ENCODE measurements at places on chromosomes 13 and 19.

DNA sequence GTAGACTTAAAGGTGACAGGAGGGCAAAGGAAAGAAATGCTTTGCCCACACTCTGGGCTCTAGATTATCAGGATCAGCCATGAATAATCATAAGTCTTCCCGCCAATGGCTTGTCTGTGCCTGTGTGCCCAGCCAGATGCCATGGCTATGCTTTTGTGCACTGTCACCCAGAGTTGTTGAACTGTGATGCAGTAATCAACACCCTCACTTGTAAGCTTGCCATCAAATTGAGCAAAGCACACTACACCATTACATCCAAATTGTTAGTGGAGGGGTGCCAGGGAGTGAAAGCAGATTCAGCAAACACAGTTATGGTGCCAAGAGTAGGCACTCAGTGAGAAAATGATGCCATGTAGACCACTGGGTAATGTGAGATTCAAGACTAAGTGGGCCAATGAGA is 845.3 kb upstream of the MIR17HG start:
- no peak for DNase-seq

DNA sequence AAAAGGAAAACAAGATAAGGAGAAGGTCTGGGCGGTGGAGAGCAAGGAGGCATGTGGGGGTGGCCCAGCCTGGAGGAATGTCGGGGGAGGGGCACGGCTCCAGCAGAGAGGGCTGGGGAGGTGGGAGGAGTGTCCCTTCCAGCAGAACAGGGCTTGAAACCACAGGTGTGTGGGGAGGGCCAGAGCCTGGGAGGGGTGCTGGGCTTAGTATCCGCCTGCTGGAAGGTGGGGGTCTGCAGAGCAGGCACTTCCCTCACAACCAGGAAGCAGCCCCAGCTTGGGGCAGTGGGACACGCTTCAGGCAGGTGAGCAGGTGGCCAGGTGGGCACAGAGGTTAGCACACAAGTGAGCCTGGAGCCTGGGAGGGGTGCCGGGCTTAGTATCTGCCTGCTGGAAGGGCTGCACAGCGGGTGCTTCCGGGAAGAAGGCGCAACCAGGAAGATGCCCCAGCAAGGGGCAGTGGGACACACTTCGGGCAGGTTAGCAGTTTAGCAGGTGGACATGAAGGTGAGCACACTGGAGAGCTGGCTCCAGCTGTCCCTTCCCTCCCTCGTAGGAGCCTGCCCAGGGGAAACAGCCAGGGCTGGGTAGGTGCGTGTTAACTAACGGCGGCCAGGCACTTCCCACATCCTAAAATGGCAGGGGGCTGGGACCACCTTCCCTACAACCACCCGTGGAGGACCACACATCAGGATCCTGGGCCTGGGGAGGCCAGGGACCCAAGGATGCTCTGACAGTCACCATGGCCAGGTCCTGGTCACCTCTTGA is 3.0 kb downstream of the GAS6 start:
- DNase-seq = no peak

GRCh38 chr19:45745606-45746005 is 12.4 kb downstream of the MEIOSIN start:
- no peak for DNase-seq

DNA sequence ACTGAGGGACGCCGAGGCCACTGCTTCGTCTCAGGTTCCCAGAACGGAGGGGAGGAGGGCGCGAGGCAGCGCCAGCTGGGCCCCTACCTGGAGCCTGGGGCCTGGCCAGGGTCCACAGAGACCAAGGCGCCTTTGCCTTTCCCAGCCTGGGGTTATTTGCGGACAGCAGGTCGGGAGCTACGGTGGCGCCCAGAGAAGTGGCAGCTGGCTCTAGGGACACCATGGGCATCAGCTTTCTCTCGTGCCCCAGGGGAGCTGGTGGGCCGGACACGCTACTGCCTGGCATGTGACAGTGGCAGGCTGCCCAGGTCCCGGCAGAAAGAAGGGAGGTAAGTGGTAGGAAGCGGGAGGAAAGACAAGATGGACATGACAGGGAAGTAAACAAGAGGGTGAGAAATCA is 19.0 kb downstream of the AKT2 start:
- no peak for DNase-seq

- DNase-seq = no peak
These were observed 18.6 kb upstream of the COG3 start for GRCh38 chr13:45446181-45446580.

GRCh38 chr19:33282036-33282671 is 20.2 kb downstream of the CEBPA start:
- DNase-seq = no peak

GRCh38 chr19:6402837-6403608 is 10.1 kb upstream of the GTF2F1 start:
- no peak for DNase-seq

GRCh38 chr13:95503662-95504061 is 48.9 kb upstream of the CLDN10 start:
- DNase-seq = no peak

- peak; percentile 63 for DNase-seq
These were observed 14.9 kb downstream of the MAP2K2 start for GRCh38 chr19:4108767-4109625.

DNA sequence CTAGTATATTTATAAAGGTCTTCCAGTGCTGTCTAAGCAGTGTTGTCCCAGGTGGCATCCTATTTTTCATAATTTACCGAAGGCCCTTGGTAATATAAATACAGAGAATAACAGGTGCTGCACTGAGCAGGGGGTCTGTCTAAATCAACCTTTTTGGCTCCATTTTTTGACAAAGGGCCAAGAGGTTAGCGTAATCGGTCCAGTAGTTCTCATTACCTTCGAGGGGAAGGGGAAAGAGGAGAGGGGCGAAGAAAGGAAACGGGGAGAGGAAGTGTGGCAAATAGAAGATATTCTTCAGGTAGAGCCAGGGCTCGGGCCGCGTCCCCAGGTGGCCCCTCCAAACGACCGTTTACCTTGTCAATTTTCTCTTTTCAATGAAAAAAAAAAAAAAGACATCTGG is 749 bp upstream of the PAN3 start:
- no peak for DNase-seq

- no peak for DNase-seq
These were observed 493 bp upstream of the PDE4A start for GRCh38 chr19:10419646-10420443.

DNA sequence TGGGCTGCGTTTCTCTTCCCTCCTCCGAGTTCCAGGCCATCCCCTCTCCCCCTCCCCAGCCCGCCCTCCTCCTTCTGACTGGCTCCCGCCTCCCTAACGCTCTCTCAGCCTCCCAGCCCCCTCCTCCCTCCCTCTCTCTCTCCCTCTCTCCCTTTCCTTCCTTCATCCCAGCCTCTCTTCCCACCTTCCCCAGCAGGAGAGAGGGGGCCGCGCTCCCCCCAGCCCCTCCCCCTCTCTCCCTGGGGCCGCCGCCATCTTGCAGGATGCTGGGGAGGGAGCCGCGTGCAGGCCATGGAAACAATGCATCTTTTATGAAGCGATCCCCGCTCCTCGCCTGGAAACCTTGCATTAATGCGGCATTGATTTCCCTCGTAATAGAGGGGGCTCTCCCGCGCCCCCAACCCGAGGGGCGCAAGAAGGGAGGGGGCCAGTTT is 42.6 kb upstream of the ADGRL1 start:
- DNase-seq = peak; percentile 7

DNA sequence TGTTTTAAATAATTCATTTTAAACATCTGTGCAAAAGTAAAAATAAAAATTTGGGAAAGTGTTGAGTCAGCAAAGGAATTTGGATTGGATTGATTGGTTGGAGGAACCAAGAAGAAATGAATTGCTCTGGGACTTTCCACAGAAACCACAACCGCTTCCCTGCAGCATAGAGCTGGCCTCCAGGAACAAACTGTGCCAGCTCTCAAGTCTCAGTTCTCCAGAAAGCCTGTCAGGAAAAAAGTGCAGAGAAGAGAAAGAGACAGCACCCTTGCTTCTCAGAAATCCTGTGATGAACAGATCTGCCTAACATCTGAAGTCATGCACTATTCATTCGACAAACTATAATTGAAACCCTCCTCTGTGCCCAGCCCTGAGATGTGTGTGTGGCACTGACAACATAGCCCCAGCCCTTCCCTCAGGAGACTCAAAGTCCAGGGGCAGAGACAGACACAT is 14.8 kb downstream of the LYPD3 start:
- DNase-seq = no peak

DNA sequence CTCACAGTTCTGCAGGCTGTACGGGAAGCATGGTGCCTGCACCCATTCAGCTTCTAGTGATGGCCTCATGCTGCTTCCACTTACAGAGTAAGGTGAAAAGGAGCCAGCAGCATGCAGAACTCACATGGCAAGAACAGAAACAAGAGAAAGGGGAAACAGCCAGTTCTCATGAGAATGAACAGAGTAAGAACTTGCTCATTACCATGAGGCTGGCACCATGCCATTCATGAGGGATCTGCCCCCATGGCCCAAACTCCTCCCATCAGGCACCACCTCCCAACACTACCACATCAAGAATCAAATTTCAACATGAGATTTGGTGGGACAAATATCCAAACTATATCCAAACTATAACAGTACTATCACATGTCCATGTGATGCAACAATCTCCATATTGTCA is 72.1 kb downstream of the KATNAL1 start:
- no peak for DNase-seq

GRCh38 chr13:83499286-83499685 is 383.0 kb downstream of the SLITRK1 start:
- no peak for DNase-seq

DNA sequence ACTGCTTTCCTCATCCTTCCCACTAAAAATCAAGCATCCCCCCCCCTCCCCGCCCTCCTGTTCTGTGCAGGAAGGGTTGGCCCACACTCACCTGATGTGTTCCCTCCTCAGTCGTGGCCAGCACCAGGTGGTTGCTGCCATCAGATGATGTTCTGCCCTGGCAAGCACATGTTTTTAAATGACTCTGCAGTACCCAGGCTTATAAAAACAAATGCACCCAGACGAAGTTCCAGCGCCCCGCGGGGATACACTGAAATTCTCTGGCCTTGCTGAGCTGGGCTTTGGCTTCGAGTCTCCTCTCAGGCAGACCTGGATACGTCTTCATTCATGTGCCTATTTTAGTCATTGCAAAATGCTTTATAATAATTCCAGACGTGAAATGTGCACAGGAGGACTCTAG is 316.3 kb downstream of the DLEU7 start:
- no peak for DNase-seq

GRCh38 chr19:50155520-50156109 is 7.5 kb downstream of the IZUMO2 start:
- no peak for DNase-seq

DNA sequence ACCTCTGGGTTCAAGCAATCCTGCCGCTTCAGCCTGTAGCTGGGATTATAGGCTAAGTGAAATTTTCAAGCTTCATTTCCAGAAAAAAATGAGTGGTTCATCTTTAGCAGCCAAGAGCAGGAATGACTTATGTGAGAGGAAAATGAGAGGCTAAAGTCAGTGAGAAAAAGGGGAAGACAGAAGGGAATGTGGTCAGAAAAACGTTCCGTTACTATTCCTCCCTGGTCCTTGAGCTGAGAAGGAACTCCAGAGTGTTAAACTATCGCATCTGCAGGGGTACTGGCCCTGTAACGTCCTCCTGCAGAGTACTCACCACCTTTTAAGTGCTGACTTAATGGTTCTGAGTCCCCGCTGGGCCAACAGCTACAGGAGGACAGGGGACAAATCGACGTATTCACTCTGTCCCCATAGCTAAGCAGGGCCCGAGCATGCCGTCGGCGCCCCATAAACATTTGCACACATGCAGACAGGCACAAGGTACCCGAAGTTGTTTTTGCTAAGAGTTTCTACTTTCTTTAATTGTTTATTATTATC is 88.1 kb downstream of the FLT1 start:
- DNase-seq = no peak

DNA sequence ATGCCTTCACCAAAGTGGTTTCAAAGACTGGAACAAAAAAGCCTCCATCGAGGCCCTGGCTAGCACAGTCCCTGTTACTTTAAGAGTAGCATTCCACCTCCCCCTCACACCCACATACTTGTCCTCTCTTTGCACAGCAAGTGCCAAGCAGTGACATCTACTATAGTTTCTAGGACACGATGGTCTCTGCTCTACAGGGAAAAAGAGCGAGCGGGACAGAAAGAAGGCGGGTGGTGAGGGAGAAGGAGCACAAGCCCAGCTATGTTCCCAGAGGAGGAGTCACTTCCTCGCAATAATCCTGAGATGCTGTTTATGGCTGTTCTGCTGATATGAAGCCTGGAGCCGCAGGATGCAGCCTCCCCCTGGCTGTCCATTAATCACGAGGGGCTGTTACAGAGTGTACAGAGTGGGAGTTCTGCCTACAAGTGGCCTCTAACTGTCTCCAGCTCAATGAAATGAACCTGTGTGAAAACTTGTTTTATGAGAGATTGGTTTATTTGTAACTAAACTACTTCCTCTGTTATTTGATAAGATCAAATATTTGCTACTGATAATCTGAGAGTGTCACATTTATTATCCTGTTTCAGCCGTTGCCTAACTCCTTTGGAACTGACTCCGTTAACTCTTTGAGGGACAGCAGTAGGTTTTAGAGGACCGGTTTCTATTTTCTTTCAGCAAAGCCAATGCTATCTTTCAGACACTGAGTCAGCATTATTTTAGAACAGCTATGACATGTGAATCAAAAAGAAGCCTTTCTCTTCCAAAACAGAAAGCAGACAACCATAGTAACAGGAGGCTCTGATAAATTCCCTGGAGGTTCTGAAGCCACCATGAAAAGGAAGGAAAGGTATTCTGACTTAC is 208.0 kb downstream of the SPRY2 start:
- DNase-seq = no peak

- DNase-seq = no peak
These were observed 1.0 kb upstream of the ETHE1 start for GRCh38 chr19:43527860-43528622.

- no peak for DNase-seq
These were observed 78.8 kb upstream of the SLC15A1 start for GRCh38 chr13:98831236-98831635.

- DNase-seq = no peak
These were observed 1.3 kb upstream of the SOX21 start for GRCh38 chr13:94713561-94714182.

GRCh38 chr13:44867825-44868224 is 121.4 kb downstream of the NUFIP1 start:
- DNase-seq = no peak

GRCh38 chr13:114067381-114067885 is 65.0 kb downstream of the RASA3 start:
- DNase-seq = no peak

DNA sequence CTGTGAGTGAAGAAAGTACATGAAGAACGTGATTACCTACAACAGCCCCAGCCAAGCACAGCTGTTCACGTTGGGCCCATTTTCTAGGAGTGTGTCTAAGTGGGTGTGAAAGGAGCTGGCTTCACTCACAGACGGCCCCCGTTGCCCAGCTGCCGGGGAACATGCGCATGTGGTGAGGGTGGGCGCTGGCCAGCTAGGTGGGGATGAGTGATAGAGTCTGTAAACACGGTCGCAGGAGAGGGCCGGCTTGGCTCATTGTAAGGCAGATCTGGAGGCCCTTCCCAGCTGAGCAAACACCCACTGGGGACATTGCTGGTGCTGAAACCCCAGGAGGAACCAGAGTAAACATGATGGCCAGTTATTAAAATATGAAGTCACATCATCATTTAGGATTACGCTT is 160.5 kb downstream of the TEX29 start:
- no peak for DNase-seq

All from stimulated activated CD8-positive, alpha-beta memory T cell treated with anti-CD3 and anti-CD28 coated beads, Interleukin-12 subunit alpha, Interleukin-12 subunit beta, amount 100 ng/mL, for 4 hours (primary cell).